ENCODE measurements at places on chromosomes 6 and 20.

GRCh38 chr20:4959592-4959991 lies 41.7 kb downstream of the SLC23A2 start:
- DNase-seq = no peak

- DNase-seq = no peak
These were observed 490.9 kb upstream of the NRSN1 start for GRCh38 chr6:23635150-23635549.

DNA sequence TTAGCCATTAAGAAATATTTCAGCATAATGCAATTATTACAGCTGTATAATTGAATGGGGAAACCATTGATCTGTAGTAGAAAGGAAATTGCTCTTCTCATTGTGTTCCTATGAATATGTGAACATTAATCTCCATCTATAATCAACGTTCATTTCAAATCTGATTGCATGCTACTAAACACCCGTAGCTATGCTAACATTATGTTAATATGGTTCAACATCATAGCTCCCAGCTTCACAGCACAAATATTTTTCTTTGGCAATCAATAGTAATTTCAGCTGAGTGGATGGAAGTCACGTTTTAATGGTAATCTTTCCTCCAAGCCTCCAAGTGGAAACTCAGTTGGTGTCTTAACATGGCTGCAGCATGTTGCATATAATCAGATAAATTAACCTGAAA lies 454.4 kb downstream of the MAFB start:
- no peak for DNase-seq

DNA sequence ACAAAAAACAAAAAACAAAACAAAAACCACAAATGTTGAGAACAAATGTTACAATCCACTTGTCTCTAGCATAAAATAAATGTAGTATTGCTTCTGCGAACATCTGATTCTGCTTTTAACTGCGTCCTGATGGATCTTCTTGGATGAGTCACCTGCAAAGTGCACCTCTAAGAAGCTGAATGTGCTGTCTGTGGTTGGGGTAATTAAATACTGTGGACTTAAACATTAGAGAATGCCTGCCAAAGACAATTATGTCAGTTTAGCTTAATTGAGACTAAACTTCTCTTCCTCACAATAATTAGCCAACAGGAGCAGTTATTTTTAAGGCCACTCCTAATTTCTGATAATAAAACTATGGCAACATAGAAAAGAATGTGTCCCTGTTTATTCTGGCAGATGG lies 253.4 kb downstream of the PHACTR1 start:
- DNase-seq = no peak

Data from activated CD4-positive, alpha-beta T cell treated with anti-CD3 and anti-CD28 coated beads, Interleukin-2, Interleukin-4, amounts not matched to agents 100 ng/mL and 50 ng/mL, durations not matched to agents 16 hours and 8 hours (primary cell).